ENCODE measurements at places on chromosomes 3 and 15. TPM values are rescaled to one million over a fixed set of nuclear protein-coding genes. Genes with fewer than 3 reads are reported as not detected.

The SLC2A2 gene
- not detected for total RNA-seq

The SNURF gene
- total RNA-seq, result 12.1 TPM

The UBP1 gene
- 56.1 TPM for total RNA-seq

The GRAMD1C gene
- 0.48 TPM for total RNA-seq

- DNase-seq, result no peak
These were observed 595.4 kb downstream of the FOXP1 start for GRCh38 chr3:70988111-70988510.

- DNase-seq, result no peak
These were observed 259.3 kb downstream of the MAGI1 start for GRCh38 chr3:65779390-65779789.

Measured in activated CD4-positive, alpha-beta memory T cell treated with anti-CD3 and anti-CD28 coated beads, Interleukin-2, amount 10 ng/mL, durations not matched to agents 7 days and 5 days (primary cell).